ENCODE measurements at places on chromosomes 11 and 22. TPM values are rescaled to one million over a fixed set of nuclear protein-coding genes. Genes with fewer than 3 reads are reported as not detected.

DNA sequence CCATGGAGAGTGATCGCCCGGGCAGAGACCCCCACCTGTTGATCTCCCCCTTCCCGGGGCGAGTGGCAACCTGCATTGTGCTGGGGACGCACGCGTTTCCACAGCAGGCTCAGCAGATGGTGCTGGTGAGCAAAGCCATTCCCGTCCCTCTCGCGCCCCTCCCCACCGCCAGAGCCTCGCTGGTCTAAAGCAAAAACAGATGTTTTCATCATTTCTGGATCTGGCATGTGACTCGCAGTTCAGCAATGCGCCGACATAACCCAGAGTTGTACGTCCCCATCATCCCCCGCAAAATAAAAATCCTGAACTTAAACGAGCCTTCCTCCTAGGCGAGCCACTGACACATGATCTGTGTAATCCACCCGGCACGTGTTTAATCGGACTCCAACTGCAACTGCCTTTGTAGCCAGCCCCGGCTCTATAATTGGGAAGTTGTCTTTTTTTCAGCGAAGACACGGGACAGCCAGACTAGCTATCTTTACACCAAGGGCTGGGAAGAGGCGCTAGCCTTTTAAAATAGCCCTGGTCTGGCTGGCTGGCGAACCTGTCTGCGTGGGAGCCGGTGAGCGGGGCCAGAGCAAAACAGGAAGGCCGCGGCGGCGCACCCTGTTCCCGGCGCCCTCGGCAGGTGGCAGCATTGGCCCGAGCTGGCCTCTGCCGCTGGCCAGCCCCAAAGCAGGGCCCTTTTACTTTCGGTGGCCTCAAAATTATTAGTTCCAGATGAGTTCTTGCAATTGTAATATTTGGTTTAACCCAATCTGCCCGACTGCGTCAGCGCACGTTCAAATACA, 203.0 kb upstream of the SORL1-AS1 start:
- no peaks in the 10 kb centered on the region for H3K36me3 ChIP-seq
- no peaks in the 10 kb centered on the region for H3K4me1 ChIP-seq
- peak overlapping the region; percentile 79 for H3K27ac ChIP-seq
- peak; percentile 93 for ATAC-seq

DNA sequence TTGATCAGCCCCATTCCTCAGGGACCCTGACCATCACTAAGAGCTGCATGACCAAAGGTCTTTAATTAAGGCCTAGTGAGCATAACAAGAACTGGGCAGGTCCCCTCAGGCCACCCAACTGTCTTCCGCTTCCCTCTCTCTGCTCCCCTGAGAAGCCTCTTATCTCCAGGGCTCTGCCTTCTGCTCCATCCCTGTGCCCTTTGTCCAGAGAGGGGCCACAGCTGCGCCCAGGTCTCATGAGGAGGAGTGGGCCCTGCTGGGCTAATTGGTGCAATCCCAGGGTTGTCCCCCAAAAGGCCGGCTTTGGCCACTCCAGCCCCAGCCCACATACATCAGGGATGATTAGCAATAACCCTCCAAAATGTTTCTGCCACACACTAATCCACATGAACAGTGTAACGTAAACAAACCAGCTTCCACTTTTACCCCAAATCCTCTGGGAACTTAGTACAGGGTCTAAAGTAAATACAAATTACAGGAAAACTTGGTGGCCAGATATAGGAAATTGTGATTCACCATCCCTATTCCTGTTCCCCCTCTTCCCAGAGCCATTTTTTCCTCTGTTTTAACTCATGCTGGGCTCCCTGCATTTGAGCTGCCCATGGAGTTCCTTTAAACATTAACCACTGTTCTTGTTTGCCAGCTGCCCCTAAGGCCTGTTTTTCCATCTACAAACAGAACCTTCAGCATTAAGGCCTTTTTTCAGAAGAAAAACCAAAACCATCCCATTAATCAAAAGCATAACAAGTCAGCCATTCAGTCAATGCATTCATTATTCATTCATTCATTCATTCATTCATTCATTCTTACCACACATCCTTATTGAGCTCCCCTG, 34.6 kb upstream of the CAVIN3 start:
- H3K27ac ChIP-seq, result no peak overlapping the region
- H3K4me1 ChIP-seq, result no peaks in the 10 kb centered on the region
- H3K4me3 ChIP-seq, result no peak overlapping the region

The SPINDOC gene
- total RNA-seq, result 14.3 TPM

DNA sequence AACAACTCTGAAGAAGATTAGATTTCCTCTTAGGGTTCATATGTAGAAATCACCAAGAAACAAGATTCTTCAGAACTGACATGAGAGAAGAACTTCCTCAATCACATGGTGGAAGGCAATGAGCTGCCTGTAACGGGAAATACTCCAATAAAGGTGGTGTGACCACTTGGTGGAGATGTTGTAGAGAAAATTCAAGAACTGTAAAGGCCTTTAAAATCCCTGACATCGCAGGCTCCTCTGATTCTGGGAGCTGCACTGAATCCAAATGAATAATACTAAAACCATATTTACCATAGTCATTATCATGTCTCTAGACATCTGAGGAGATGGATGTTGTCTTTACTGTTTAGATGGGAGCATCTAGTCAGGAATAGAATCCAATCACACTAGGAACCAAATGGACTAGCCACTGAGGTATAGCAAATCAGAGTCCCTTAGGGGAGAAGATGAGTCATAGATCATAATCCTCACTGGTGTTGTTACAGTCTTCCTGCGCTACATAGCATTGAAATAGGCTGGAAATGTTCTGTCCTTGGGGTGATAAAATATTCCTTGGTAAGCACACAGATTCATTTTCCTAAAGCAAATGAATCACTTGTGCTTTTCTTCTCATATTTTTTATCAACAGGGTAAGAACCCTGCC, 321.6 kb upstream of the TENM4 start:
- no peak overlapping the region for H3K27ac ChIP-seq
- H3K36me3 ChIP-seq, result no peaks in the 10 kb centered on the region
- no peak for ATAC-seq
- no peaks in the 10 kb centered on the region for H3K4me1 ChIP-seq
- no peaks in the 10 kb centered on the region for H3K27me3 ChIP-seq

- no peak overlapping the region for H3K27ac ChIP-seq
- H3K4me3 ChIP-seq, result no peak overlapping the region
- H3K27me3 ChIP-seq, result no peaks in the 10 kb centered on the region
Observed at GRCh38 chr11:113578033-113578380, 102.8 kb upstream of the DRD2 start.

- no peak overlapping the region for H3K4me3 ChIP-seq
- ATAC-seq, result no peak
- no peaks in the 10 kb centered on the region for H3K36me3 ChIP-seq
- no peaks in the 10 kb centered on the region for H3K4me1 ChIP-seq
- H3K27me3 ChIP-seq, result peaks cover 28% of the 10 kb centered on the region
Observed at GRCh38 chr11:32450372-32450771, 15.0 kb upstream of the WT1 start.

DNA sequence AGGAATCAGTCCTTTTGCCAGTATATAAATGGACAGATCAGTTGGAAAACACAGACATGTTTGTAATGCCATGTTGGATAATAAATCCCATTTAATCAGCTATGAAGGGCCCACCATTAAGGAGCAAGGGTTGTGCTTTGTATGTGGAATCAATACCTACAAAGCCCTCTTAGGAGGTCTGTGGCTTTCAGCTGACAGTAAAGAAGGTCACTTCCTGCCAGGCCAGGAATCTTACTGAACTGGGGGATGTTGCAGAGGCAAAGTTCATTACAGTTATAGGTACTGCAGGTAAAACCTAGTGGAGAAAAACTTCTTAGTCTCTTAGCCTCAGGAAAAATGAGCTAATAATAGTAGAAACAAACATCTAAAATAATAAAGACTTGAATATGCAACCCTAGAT, 129.5 kb downstream of the FAM76B start:
- ATAC-seq, result no peak
- H3K27me3 ChIP-seq, result no peaks in the 10 kb centered on the region
- H3K36me3 ChIP-seq, result no peaks in the 10 kb centered on the region

GRCh38 chr22:35384527-35384926, 3.6 kb downstream of the HMOX1 start:
- H3K27me3 ChIP-seq, result no peaks in the 10 kb centered on the region
- H3K36me3 ChIP-seq, result peaks cover 29% of the 10 kb centered on the region
- no peak overlapping the region for H3K4me3 ChIP-seq
- peaks cover 36% of the 10 kb centered on the region for H3K4me1 ChIP-seq
- H3K27ac ChIP-seq, result no peak overlapping the region
- ATAC-seq, result no peak

DNA sequence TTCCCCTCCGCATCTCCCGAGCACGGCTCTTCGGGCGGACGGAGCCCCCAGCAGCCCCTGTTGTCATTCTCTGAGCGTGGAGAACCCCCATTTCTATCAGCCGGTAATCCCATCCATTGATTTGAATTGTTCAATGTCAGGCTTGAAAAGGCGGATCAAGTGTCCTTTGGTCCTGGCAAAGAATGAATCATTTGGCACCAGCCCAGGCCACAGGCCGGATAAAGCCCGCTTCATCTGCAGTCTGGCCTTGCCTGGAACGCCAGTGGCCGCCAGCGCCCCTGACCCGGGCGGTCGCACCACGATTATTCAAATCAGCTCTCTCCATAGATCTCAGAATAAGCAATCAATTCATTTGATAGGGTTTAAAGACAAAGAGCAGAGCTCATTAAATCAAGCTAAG, 188.9 kb downstream of the BRD1 start:
- H3K27me3 ChIP-seq, result peaks cover 49% of the 10 kb centered on the region
- H3K27ac ChIP-seq, result no peak overlapping the region

DNA sequence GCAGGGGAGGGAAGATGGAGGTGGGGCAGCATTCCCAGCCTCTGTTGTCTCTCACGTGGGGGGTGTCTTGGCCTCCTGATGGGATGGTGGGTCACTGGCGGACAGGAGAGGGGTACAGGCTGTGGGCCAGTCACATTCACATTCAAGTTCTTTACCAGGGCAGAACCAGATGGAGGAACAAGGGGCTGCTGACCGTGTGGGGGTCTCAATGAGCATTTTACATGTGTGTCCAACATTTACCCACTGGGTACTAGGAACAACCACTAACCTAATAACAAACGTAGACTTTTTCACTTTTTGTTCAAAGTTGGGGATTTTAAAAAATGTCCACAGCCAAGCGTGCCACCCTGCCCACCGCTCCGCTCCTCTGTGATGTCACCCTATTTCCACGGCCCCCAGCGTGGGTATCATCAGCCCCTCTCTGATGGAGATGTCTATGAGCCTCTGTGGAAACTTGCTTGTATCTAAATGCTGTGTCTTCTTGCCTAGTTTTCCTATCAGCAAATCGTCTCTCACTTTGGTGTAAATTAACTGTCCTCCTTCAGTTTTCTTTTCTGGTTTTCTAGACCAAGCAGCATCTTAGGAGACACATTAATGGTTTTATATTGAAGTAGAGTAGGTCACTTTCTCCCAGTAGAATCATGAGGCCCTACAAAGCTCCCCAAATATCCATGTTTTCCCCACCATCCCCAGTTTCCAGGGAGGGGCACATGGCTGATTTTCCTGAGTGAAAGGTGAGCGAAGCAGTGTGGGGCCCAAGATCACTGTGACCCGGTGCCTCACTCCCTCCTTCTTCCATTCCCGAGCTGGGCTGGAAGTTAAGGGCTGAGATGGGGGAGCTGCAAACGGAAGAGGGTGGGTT, 936.7 kb downstream of the BRD1 start:
- H3K27me3 ChIP-seq, result peaks cover 65% of the 10 kb centered on the region
- H3K27ac ChIP-seq, result no peak overlapping the region
- H3K36me3 ChIP-seq, result no peaks in the 10 kb centered on the region
- no peaks in the 10 kb centered on the region for H3K4me1 ChIP-seq
- no peak overlapping the region for H3K4me3 ChIP-seq
- ATAC-seq, result no peak

DNA sequence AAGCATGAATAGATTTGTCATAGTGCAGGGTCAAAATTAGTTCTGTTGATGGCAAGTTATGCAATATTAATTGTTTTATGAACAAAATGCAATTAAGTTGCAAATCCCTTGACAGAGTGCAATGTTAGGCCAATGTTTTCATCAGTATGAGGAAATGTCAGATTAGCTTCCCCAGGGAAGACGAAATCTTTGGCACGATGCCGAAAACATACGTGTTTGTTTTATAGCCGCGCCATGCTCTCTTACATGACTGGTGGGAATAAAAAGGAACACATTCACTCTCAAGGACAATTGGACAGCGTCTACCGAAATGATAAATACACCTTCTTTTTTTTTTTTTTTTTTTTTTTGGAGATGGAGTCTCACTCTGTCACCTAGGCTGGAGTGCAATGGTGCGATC, 27.0 kb downstream of the MFNG start:
- H3K27ac ChIP-seq, result no peak overlapping the region
- peaks cover 99% of the 10 kb centered on the region for H3K27me3 ChIP-seq
- no peaks in the 10 kb centered on the region for H3K4me1 ChIP-seq
- H3K4me3 ChIP-seq, result no peak overlapping the region
- H3K36me3 ChIP-seq, result no peaks in the 10 kb centered on the region
- no peak for ATAC-seq

DNA sequence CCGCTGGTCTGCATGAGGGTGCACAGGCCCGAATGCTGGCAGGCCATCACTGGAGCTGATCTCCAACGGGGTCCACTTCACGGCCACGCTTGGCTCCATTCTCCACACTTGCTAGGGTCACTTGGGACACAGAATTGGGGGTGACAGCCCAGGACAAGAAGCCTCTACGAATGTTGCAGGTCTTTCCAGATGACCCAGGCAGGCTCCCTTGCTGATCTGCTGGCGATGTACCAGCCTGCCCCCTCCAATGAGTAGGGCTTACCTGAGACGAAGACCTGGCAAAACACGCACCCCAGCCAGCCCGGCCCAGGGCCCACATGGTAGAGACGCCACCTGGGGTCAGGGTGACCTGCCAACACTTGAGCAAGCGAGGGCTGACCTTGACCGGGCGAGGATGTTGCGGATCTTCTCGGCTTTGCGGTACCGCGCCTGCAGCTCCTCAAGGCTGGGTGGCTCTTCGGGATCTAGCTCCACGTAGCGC, 44.9 kb downstream of the C11orf58 start:
- H3K27ac ChIP-seq, result no peak overlapping the region
- H3K4me1 ChIP-seq, result peaks cover 4% of the 10 kb centered on the region
- no peak for ATAC-seq

DNA sequence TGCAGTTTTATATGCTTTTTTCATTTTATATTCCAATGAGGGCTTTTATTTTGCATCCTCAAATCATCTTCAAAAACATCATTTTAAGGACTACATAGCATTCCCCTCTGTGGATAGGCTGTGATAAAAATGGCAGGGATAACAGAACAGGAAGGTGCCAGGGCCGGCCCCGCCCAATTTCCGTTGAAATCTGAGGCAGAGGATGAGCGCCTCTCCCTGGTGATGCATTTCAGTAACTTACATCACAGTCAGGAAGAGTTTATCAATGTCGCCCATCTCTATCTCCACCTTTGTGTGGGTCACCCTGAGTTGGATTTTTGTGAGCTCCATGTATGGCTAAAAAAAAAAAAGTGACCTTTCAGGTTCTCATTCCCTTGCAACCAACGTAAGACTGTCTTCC, 201.6 kb downstream of the DSCAML1 start:
- peaks cover 42% of the 10 kb centered on the region for H3K27me3 ChIP-seq
- H3K36me3 ChIP-seq, result no peaks in the 10 kb centered on the region
- H3K4me3 ChIP-seq, result no peak overlapping the region
- no peaks in the 10 kb centered on the region for H3K4me1 ChIP-seq
- no peak overlapping the region for H3K27ac ChIP-seq

The LMNTD2 gene
- 2.1 TPM for total RNA-seq
